Stimulated activated CD8-positive, alpha-beta memory T cell treated with anti-CD3 and anti-CD28 coated beads, Interleukin-7, amount 100 ng/mL, for 1 hour (primary cell): ENCODE measurements at places on chromosomes 3 and 15.

DNA sequence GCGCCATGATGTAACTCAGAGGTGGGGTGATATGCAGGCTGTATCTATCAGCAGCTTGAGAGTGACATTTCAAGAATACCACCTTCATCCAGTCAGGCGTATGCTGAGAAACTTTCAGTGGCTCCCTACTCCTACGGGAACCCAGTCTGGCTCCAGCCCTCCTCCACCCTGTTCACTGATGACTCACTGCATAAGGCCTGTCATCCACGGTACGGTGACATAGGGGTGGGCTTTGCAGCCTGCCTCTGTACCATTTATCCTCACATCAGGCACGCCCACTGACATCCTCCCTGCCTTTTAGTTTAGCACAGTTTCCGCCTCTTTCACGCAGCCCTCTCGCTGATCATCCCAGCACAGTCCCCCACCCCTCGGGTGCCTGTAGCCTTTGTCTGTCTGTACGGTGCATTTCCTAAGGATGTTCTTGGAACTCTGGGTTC, 11.7 kb downstream of the PXYLP1 start:
- DNase-seq = no peak

DNA sequence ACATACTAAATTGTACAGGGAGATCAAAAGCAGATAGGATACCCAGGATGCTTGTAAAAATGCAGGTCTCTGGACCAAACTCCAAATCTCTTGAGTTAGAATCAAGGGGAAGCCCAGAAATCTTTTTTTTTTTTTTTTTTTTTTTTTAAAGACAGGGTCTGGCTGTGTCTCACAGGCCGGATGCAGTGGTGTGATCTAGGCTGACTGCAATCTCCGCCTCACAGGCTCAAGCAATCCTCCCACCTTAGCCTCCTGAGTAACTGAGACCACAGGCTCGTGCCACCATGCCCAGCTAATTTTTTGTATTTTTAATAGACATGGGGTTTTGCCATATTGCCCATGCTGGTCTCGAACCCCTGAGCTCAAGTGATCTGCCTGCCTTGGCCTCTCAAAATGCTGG, 373.5 kb downstream of the SHQ1 start:
- DNase-seq = no peak

- no peak for DNase-seq
Measured at GRCh38 chr15:77038312-77039216, 32.3 kb downstream of the TSPAN3 start.

DNA sequence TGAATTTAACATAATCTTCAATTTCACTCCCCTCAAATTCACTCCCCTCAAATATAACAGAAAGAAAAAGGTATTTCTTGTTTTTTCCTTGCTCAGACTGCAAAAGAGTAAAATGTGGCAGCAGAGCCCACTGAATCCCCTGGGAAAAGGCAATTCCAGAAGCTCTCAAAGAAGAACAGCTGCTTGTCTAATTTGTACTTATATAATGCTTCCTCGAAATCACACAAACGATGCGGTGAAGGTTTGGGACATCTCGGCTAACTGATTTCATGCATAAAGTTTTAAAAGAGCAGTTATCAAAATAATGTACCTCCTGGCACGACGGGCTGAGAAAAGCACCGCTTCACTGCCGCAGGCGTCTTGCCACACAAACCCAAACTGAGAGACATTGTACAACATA, 10.7 kb downstream of the BDH1 start:
- no peak for DNase-seq

DNA sequence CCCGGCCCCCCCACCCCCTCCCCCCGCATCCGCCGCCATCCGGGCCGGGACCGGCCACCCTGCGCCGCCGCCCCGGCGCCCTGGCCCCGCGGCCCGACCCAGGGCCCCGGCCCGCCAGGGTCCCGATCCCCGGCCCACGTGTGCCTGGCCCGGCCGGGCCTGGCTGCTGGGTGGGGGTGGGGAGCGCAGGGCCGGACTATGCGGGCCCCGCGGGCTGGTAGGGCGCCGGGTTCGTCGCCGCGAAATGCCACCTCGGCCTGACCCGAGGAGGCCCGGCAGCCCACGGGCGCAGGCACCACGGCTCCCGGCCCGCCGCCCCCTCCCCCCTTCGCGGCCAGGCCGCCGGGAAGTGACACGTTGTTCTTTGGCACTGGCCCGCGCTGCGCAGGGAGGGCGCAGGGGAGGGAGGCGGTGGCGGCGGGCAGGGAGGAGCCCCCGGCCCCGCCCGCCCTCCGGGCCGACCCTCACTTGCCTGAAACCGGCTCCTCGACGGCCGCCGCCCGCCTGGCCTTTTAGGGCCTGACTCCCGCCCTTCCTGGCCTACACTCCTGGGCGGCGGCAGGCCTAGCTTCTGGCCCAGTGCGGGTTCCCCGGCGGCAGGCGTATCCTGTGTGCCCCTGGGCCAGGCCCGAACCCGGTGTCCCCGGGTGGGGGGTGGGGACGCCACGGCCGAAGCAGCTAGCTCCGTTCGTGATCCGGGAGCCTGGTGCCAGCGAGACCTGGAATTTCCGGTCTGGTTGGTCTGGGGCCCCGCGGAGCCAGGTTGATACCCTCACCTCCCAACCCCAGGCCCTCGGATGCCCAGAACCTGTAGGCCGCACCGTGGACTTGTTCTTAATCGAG, 515 bp downstream of the EIF4G1 start:
- peak; percentile 37 for DNase-seq

DNA sequence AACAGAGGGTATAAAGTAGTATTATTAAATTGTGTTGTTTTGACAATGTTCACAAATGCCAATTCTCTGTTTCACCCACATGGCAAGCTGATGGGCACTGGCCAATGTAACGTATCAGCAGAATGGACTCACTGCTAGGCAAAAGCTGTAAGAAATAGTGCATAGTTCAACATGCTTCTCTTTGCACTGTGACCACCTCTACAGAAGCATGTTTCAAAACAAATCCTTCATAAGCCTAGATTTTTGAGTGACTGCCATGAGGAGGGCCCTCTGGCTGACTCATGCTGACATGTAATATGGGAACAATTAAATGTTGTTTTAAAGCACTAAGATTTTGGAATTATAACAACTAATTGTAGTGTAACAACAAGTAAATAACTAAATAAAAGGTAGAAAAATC, 3.2 kb downstream of the GBE1 start:
- DNase-seq = no peak

DNA sequence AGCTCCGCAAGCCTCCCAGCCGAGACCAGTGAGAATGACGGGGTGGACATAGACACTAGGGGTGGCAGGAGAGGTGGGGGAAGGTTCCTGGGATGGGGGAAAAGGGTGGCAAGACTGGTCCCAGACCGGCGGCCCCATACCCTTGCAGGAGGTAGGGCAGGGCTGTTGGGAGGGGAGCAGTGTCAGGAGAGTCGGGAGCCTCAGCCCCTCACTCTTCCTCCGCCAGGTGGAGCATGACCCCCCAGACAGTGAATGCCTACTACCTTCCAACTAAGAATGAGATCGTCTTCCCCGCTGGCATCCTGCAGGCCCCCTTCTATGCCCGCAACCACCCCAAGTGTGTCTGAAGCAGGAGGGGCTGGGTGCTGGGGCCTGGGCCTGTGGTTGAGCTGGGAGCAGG, 8.7 kb upstream of the PSMD2 start:
- DNase-seq = no peak

DNA sequence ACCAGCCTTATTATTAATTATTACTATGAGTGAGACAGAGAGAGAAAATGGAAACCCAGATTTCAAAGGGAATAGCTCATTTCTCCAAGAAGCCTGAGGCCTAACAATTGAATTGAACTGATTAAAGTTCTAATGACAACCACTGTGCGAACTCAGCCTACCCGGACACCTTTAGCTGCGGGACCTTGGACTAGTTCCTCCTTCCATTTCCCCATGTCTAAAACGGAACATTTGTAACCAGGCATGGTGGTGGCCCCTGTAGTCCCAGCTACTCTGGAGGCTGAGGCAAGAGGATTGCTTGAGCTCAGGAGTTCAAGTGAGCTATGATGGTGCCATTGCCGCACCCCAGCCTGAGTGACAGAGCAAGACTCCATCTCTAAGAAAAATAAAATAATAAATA, 16.4 kb upstream of the RTP2 start:
- no peak for DNase-seq

DNA sequence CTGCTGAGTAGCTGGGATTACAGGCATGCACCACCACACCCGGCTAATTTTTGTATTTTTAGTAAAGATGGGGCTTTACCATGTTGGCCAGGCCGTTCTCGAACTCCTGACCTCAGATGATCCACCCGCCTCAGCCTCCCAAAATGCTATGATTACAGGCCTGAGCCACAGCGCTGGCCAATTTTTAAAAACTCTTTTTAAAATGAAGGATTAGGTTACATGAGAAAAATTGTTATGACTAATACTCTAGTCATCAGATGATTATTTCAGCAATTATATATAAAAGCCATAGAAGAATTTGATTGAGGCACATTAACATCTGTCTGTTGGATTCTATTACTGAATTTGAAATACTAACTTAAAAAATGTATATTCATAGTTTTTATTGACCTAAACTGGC, 134.1 kb upstream of the MNS1 start:
- DNase-seq = no peak

DNA sequence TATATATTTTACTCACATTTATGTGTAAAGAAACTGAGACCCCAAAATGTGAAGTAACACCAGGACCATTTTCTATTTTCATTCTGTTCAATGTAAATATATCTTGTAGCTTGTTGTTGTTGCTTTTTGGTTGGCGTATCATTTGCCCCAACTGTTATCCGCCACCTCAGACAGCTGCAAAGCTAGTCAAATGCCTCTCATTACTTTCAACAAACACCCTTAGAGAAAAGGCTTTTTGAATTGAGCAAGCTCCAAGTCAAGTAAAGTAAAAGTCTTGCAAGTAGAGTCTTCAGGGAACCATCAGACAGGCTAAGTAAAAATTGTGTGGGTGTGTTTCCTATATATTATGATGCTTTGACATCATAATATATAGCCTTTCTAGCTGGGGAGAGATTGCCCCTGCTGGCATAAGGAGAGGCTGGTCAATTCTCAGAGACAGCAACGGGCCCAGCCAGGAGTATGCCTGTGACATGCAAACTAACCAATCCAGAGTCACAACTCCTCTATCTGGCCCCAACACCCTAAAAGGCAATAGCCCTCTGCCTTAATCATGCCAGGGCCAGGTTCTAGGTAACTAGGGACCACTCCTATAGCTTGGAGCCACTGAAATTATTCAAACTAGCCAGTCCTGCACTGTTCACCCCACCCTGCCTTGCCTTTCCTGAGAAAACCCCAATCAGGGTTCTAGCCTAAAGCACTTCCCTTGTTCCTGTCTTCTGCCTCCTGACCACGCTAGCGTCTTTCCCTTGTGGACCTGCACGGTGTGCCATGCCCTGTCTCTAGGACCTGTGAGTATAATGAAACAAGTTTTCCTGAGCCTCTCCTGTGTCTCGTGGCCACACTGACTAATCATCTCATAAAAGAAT, 75.6 kb downstream of the RAD18 start:
- no peak for DNase-seq

GRCh38 chr3:195914648-195915473, 6.5 kb upstream of the TNK2 start:
- peak; percentile 85 for DNase-seq

DNA sequence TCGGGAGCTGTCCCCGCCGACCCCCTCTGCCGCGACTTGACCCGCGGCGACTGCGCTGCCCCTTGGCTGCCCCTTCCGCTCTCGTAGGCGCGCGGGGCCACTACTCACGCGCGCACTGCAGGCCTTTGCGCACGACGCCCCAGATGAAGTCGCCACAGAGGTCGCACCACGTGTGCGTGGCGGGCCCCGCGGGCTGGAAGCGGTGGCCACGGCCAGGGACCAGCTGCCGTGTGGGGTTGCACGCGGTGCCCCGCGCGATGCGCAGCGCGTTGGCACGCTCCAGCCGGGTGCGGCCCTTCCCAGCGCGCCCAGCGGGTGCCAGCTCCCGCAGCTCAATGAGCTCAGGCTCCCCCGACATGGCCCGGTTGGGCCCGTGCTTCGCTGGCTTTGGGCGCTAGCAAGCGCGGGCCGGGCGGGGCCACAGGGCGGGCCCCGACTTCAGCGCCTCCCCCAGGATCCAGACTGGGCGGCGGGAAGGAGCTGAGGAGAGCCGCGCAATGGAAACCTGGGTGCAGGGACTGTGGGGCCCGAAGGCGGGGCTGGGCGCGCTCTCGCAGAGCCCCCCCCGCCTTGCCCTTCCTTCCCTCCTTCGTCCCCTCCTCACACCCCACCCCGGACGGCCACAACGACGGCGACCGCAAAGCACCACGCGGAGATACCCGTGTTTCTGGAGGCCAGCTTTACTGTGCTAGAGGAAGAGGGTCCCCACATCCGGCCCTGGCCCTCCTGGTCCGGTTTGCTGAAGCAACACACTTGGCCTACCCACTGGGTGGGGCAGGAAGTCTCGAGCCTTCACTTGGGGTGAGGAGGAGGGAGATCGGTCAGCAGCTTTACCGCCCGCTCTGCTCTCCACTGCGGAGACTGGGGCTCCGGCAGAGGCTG, at the start of gene RASSF1:
RASSF1 (minus strand) TSS at position 389 of the 882 bp plus-strand sequence; CDS start at position 358, 31 bp downstream.
- DNase-seq = peak; percentile 37

GRCh38 chr3:167228135-167228534, 152.0 kb downstream of the ZBBX start:
- no peak for DNase-seq

DNA sequence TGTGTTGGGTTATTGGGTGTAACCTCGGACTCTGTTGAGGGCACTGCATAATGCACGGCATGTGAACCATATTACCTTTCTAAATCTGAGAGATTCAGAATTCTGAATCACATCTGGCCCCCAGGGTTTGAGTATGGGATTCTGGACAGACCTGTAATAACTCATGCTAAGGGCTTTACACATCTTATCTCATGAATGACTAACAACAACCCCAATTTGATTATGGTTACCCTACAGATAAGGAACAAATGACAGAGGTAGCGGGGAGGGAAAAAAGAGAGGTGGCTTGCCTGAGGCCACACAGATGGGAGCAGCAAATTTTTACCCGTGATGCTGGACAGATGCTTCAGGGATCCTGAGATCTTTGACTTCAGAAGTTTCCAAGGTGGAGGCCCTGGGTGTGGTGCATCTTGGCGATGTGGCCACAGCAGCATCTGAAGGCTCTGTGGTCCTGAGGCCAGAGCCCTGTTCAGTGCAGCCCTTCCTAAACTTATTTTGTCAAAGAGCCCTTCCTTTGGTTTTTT, 43.8 kb downstream of the POMGNT2 start:
- DNase-seq = no peak

DNA sequence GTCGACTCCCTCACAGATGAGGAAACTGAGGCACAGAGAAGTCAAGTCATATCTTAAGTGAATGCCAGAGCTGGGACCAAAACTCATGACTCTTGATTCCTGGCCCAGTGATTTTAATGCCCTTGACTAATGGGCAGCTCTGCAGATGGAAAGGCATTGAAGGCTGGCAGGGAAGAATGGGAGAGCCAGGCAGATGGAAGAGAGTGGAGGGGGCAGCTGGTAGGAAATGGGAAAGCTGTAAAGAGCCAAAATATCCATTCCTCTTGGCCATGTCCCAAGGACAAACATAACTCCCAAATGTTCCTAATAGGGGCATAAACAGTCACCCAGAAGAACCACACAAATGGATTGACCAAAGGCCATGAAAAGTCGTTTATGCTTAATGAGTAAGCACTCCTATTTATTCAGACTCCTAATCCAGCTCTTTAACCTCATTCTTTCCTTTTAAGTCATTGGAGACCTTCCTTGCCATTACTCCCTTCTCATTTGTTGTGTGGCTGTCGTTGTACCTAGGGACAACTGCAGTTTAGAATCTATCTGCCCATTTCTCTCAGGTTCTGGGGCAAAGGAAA, 330.5 kb upstream of the ROPN1 start:
- no peak for DNase-seq

- DNase-seq = no peak
Measured at GRCh38 chr3:133464573-133464972, 64.7 kb downstream of the BFSP2 start.
